ENCODE measurements at places on chromosomes 16 and 17.

- DNase-seq = no peak
Observed at GRCh38 chr17:4072487-4073157, 70.2 kb downstream of the ZZEF1 start.

DNA sequence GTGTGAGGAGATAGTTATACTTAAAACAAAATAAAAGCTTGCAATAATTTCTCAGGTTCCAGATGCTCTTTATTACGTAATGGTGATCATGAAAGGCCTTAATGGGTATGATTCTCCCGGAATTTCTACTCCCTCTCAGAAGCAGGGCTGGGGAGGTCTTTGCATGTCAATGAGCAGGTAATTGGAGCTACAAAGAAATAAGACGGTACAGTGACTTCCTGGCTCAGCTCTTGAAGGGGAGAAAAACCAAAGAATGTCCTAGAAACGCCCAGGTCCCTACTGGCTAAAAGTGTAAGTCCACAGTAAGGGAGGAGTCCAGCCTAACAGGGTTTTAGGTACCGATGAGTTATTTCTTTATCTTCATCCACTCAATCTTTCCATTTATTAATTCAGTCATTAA is 390.9 kb downstream of the TMEM114 start:
- no peak for DNase-seq

- no peak for DNase-seq
Observed at GRCh38 chr16:22425847-22426246, 51.4 kb upstream of the CDR2 start.

DNA sequence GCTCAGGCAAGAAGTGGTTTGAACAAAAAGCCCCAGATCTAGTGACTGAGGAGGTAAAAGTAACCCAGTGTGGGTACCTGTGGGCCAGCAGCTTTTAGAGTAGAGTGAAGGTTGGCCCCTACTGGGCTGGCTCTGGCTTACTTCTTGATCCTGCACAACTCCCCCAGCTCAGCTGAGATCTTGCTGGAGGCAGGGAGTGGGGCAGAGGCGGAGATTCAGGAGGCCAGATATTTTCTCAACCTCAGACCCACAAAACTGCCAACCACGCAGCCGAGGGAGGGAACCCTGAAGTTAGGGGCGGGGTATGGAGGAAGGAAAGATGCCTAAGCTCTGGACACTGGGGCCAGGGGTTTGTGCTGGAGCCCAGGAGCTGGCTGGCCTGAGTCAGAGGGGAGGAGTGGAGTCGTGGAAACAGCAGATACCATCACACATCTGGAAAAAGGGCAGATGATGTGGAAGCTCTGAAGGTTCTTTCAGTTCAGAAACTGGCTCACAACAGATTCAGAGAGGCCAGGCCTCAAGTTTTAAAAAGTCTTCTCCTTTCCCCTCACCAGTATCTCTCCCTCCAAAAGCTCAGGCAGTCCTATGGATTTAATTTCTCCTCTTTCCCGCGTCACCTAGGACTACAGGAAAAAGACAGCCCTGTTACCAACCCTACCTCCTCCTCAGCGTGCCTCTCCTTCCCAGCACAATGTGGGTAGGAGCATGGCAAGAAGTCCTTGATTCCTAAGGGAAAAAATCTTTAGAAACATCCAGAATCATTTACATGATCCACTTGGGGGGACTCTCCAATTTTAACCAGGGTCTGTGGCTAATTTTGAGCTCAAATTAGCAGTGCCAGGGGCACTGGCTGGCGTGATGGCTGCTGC is 48.1 kb downstream of the MYO18A start:
- DNase-seq = no peak

GRCh38 chr17:6376931-6377361 is 58.0 kb downstream of the AIPL1 start:
- DNase-seq = no peak

All from mucosa of descending colon (tissue), 3 donors.